ENCODE measurements at places on chromosomes 3 and 15.

DNA sequence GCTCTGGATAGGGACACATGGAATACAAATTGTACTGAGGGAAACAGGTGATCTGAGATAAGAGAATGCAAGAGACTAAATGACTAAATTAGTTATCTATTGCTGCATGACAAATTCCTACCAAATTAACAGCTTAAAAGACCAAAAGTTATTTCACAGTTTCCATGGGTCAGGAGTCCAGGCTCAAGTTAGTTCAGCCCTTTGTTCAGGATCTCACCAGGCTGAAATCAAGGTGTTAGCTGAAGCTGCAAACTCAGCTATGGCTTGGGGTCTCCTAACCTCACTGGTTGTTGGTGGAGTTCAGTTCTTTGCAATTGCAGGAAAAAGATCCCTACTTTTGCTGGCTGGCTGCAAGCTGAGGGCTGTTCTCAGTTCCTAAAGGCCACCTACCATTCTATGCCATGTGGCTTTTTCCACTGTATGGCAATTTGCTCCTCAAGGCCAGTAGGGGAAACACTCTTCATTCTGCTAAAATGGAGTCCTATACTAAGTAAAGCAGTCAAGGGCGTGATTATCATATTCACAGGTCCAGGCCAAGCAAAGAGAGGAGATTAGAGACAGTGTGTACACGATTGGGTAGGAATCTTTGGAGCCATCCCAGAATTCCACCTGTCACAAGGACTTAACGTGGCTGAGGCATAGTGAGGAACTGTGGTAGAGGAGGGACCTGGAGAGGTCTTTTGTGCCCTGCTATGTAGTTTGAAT lies 53.7 kb downstream of the THRB start:
- DNase-seq: no peak
- H3K36me3 ChIP-seq: no peaks in the 10 kb centered on the region
- no peaks in the 10 kb centered on the region for H3K27me3 ChIP-seq
- H3K27ac ChIP-seq: no peak overlapping the region
- peak overlapping the region; percentile 0 for H3K4me3 ChIP-seq

DNA sequence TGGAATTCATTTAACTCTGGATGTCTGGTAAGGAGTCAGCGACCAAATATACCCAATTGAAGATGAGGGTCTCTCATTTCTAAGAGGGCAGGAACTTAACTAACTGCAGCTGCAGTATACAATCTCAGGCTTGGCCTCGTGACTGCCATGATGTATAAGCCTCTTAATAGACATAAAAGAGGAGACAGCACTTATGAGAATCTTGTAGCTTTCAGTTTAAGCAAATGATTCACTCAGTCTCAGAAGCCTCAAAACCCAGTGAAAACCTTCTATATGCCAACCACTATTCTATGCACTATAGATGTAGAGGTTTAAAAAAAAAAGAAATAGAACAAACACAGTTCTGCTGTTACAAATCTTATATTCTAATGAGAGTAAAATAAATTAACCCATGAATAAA lies 513.9 kb downstream of the TBL1XR1 start:
- H3K27me3 ChIP-seq: no peaks in the 10 kb centered on the region
- no peak overlapping the region for H3K4me3 ChIP-seq
- no peak for DNase-seq
- no peaks in the 10 kb centered on the region for H3K4me1 ChIP-seq
- H3K27ac ChIP-seq: no peak overlapping the region
- no peaks in the 10 kb centered on the region for H3K36me3 ChIP-seq

GRCh38 chr3:149545049-149545448 lies 70.6 kb downstream of the TM4SF4 start:
- no peaks in the 10 kb centered on the region for H3K36me3 ChIP-seq
- no peak overlapping the region for H3K4me3 ChIP-seq
- no peaks in the 10 kb centered on the region for H3K27me3 ChIP-seq
- no peak for DNase-seq
- no peak overlapping the region for H3K27ac ChIP-seq

DNA sequence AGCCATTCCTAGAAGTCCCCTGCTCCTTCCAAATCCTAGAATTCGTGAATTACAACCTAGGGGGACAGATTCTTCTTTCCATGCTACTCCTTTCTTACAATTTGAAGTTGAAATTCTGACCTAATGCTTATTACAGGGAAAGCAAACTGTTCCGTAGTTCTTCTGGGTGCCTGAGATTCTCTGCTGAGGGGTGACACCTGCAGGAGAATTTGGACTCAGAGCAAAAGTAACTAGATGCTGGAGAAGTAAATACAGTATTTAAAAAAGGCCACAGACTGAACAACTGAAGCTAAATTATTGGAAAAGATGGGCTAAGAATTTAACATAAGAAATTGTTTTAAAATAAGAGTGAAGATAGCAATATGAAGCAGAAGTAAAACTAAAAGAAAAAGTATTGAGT lies 37.9 kb downstream of the ACAD9 start:
- DNase-seq: no peak
- peaks cover 20% of the 10 kb centered on the region for H3K36me3 ChIP-seq
- no peaks in the 10 kb centered on the region for H3K4me1 ChIP-seq
- H3K27ac ChIP-seq: no peak overlapping the region

DNA sequence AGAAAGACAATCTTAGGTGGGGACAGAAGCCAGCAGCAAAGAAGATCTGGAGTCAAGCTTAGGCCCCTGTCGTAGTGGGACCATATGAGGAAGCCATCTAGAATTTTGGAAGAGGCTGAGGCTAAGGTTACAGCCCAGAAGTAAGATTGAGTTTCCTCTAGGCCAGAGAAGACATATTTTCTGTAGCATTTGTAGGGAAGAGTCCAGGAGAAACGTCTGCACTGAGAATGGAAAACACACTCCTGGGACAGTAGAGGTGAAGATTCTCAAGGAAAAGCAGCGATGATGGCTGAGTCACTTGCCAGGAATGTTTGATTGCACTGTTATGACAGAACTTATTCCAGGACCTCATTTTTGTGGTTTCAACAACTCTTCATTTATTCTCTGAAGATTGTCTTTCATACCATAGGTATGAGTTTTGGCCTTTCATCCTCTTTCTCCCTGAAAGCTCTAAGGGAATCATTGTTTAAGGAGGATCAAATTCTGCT lies 107.2 kb downstream of the GTPBP8 start:
- DNase-seq: no peak
- no peaks in the 10 kb centered on the region for H3K36me3 ChIP-seq
- H3K27ac ChIP-seq: no peak overlapping the region
- H3K4me3 ChIP-seq: no peak overlapping the region
- H3K4me1 ChIP-seq: no peaks in the 10 kb centered on the region

- no peaks in the 10 kb centered on the region for H3K4me1 ChIP-seq
- H3K27ac ChIP-seq: no peak overlapping the region
- H3K36me3 ChIP-seq: no peaks in the 10 kb centered on the region
- DNase-seq: no peak
- H3K27me3 ChIP-seq: peaks cover 27% of the 10 kb centered on the region
These were observed 612 bp downstream of the GJD2 start for GRCh38 chr15:34754171-34754601.

DNA sequence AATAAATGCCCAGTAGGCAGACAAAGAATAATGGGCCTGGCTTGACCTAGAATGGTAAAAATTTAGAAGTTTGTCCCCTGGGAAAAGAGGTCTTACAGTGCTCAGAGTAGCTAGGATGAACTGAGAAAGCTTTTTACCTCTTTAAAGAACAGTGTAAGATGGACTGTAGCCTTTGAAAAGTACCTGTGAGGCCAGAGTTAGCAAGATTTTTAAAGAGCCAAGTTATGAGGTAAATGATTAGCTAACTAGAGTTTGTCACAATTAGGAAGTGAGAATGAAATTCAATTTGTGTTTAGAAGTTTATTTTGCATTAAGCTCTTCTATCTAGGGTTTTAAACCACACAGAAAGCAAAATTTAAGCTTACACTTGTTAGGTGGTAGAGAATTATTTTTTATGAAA lies 480.9 kb downstream of the ZIC1 start:
- no peak overlapping the region for H3K27ac ChIP-seq
- H3K36me3 ChIP-seq: no peaks in the 10 kb centered on the region
- H3K4me3 ChIP-seq: no peak overlapping the region

DNA sequence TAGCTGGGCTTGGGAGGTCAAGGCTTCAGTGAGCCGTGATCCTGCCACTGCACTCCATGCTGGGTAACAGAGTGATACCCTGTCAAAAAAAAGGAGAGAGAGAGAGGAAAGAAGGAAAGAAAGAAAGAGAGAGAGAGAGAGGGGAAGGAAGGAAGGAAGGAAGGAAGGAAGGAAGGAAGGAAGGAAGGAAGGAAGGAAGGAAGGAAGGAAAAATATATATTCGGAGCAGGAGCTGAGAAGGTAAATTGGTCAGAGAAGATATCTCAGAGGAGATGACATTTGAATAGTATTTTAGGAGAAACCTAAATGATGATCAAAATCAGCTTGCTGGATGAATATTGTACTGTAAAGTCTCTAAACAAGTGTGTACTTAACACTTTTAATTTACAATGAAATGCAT lies 633.1 kb downstream of the ZPLD1 start:
- DNase-seq: no peak
- H3K36me3 ChIP-seq: no peaks in the 10 kb centered on the region
- H3K4me3 ChIP-seq: no peak overlapping the region
- H3K4me1 ChIP-seq: no peaks in the 10 kb centered on the region
- no peak overlapping the region for H3K27ac ChIP-seq

DNA sequence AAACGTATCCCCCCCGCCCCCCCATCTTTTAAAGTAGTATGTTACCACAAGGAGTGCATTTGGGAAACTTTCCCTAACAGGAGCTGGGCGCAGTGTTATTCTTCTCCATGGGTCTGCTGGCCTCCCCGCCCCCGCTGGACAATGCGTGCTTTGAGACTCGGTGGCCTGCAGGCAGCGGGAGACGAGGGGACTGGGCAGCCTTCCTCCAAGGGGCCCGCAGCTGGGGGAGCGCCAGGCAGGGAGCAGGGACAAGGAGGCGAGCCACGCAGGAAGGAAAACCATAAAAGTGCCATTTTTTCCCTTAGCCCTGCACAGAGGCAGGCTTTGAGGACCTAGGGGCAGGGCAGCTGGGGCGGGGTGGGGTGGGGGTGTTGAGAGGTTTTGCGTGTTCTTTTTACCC lies 14.1 kb downstream of the SOX2 start:
- H3K4me1 ChIP-seq: peaks cover 4% of the 10 kb centered on the region
- no peak for DNase-seq
- H3K36me3 ChIP-seq: no peaks in the 10 kb centered on the region
- peaks cover 92% of the 10 kb centered on the region for H3K27me3 ChIP-seq
- no peak overlapping the region for H3K4me3 ChIP-seq

GRCh38 chr3:71413572-71413971 lies 170.0 kb downstream of the FOXP1 start:
- no peak overlapping the region for H3K27ac ChIP-seq
- H3K4me1 ChIP-seq: no peaks in the 10 kb centered on the region
- no peaks in the 10 kb centered on the region for H3K27me3 ChIP-seq

- H3K4me1 ChIP-seq: no peaks in the 10 kb centered on the region
- DNase-seq: no peak
- H3K4me3 ChIP-seq: no peak overlapping the region
- no peaks in the 10 kb centered on the region for H3K36me3 ChIP-seq
These were observed 2.0 kb upstream of the IL16 start for GRCh38 chr15:81194723-81195122.

GRCh38 chr15:89309993-89310392 lies 24.6 kb downstream of the POLG start:
- DNase-seq: no peak
- H3K4me1 ChIP-seq: no peaks in the 10 kb centered on the region
- H3K36me3 ChIP-seq: no peaks in the 10 kb centered on the region
- no peaks in the 10 kb centered on the region for H3K27me3 ChIP-seq
- H3K4me3 ChIP-seq: no peak overlapping the region
- H3K27ac ChIP-seq: no peak overlapping the region

DNA sequence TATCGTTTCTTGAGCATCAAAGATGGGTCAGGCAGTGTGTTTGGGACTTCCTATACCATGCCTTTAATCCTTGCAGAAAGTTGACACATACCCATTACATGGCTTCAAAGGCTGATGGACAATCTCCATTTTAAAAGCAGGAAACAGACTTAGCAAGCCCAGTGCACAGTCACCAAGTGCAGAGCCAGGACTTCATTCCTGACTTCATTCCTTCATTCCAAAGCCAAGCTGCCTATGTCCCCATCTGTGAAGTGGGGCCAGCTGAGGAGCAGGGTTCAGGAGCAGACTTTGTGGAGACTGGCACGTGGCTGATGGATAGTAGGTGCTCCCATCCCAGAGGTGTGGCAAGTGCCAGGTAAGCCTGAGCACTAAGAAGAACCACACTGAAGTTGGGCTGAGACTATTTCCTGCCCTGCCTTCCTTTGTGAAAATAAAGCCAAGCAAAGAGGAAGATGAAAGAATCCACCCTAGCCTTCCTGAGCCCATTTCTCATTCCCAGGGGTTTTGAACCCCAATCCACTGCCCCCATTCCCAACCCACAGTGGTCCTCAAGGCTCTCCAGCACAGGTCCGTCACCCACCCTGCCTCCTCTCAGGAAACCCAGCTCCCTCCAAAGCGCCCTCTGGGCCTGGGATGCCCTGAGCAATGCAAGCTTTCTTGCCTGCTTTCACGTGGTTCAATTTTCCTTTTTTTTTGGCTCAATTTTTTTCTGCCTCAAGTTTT lies 1.8 kb downstream of the CX3CR1 start:
- no peaks in the 10 kb centered on the region for H3K27me3 ChIP-seq
- H3K27ac ChIP-seq: no peak overlapping the region
- no peaks in the 10 kb centered on the region for H3K36me3 ChIP-seq
- H3K4me1 ChIP-seq: no peaks in the 10 kb centered on the region
- no peak overlapping the region for H3K4me3 ChIP-seq

DNA sequence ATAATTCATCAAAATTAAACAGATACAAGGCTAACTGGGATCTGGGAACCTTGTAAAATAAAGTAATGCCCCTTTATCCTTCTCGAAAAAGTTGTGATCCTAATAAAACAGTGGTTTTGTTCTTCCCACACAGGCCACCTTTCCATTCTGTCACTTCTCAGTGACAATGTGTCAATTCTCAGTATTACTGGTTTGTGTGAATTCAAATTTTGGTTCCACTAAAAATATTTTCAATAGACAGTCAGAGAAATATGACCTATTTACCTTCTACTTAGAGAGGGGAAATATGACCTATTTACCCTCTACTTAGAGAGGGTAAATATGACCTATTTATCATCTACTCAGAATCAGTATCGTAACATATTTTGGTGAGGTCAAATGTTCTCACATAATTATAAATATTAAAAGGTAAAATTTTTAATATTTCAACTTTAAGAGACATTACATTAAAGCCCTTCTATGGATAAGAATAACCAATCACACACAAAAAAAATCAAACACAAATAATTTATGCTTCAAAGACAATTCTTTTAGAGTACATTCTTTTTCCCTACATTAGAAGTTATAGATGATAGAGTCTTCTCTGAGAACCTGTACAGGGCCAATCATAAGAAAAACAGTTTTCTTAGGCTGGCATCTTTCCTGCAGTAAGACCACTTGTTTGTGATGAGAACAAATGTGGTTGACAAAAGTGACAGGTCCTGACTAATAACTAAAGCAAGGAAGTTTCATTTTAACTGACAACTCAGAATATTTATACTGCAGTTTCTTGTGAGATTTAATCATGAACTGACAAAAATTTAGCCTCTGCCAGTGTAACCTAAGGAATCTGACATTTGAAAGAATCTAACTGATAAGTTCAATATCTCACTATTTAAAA lies 323.3 kb downstream of the DIPK2A start:
- no peaks in the 10 kb centered on the region for H3K4me1 ChIP-seq
- H3K27ac ChIP-seq: no peak overlapping the region
- no peak overlapping the region for H3K4me3 ChIP-seq
- no peak for DNase-seq
- no peaks in the 10 kb centered on the region for H3K36me3 ChIP-seq
